Foreskin keratinocyte (primary cell): ENCODE measurements at places on chromosomes 1 and 21. TPM values are rescaled to one million over a fixed set of nuclear protein-coding genes. Genes with fewer than 3 reads are reported as not detected.

The CD1B gene
- not detected in 2 replicates for total RNA-seq

The RXFP4 gene
- not detected in 2 replicates for total RNA-seq

The DSCAM gene
- 7.6 and 8.5 TPM in 2 replicates for total RNA-seq

The IRF6 gene
- 160 and 194 TPM in 2 replicates for total RNA-seq

The TRIM67 gene
- not detected in 2 replicates for total RNA-seq

The C4BPB gene
- not detected in 2 replicates for total RNA-seq

The CRNN gene
- total RNA-seq, result not detected in 2 replicates
